NCI-H1092 treated with DMSO at 0.1 percent for 48 hours (cell line): ENCODE measurements at places on chromosomes 2 and 18.

GRCh38 chr2:100274076-100274475, 48.2 kb downstream of the LONRF2 start:
- no peak for DNase-seq

- no peak for DNase-seq
These were observed 312.2 kb downstream of the PTH2R start for GRCh38 chr2:208718828-208719227.

DNA sequence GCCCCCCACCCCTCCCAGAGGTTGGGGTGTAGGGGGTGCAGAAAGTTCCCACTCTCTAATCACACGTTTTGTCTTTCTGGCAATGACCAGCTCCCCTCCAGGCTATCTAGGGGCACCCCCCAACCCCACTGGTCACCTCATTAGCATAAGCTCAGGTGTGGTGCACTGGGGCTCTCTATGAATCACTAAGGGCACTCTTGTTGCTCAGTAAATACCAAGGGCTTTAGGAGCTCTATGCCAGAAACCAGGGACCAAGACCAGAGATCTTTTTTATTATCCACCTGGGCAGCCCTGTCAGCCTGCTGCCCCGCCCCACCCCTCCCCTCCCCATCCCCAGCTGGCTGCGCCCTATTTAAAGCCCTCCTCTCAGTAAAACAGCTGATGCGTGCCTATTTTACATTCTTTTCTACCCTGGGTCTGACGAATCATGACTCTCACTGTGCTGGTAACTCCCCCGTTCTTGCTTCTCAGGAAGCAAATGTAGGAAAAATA, 24.3 kb downstream of the NCK2 start:
- DNase-seq = no peak

GRCh38 chr2:61187085-61187484, 25.1 kb downstream of the C2orf74 start:
- DNase-seq = no peak

GRCh38 chr2:129458436-129458835, 521.0 kb upstream of the RAB6C start:
- no peak for DNase-seq

GRCh38 chr2:155703048-155703447, 629.5 kb downstream of the NR4A2 start:
- DNase-seq = no peak

- DNase-seq = no peak
These were observed 64.6 kb downstream of the KCTD18 start for GRCh38 chr2:200445284-200445683.

- DNase-seq = no peak
These were observed 117.1 kb downstream of the ZFP36L2 start for GRCh38 chr2:43109261-43109743.
